ENCODE measurements at places on chromosomes 13 and 19.

- no peak for DNase-seq
Measured at GRCh38 chr19:33203529-33203928, 9.4 kb downstream of the LRP3 start.

DNA sequence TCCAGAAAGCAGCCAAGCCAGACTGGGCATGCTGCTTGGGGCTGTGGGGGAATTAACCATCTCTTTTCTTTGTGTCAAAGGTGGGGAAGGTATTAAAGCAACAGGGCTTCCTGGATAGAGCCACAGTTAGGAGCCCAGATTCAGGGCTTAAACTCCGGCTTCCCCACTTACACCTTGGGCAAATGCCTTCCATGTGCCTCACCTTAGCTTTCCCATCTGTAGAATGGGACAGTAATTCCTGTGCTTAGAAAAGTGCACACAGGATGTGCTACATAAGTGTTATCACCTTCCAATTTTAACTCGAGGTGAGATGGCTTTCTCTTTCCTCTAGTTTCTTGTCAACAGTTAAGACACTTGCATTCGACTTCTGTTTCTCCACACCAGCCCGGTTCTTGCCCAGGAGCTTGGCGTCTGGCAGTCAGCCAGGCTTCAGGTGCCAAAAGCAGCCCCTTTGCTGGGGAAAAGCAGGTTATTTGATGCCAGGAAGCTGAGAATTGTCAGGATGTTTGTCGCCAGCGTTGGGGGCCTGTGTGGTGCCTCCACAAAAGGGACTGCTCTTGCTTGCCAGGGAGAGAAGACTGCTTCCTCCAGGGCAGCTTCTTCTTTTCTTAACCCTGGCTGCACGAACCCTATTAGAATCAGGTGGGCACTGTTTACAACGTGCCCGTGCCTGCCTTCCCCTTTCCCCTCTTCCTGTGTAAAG, 79.2 kb downstream of the SIPA1L3 start:
- DNase-seq: no peak

DNA sequence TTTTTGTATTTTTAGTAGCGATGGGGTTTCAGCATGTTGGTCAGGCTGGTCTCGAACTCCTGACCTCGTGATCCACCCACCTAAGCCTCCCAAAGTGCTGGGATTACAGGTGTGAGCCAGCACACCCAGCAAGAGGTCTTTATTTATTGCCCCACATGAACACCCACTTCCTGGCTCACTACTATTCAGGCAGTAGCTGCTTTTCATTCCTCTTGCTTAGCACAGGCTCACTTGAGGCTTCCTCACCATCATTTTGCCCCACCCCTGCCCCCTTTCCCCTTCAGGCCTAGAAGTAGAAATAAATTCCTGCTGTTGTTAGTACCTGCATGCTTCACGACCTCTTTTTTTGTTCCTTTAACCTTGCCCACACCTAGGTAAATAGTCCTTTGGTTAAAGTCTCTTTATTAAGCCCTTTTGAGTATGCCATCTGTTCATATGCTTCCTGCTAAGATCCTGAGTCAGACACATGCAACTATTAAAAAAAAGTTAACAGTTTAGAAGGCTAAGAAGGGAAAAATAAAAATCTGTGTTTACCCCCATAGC, 33.5 kb upstream of the ITM2B start:
- no peak for DNase-seq

GRCh38 chr13:20588529-20589110, 21.7 kb downstream of the IFT88 start:
- no peak for DNase-seq

DNA sequence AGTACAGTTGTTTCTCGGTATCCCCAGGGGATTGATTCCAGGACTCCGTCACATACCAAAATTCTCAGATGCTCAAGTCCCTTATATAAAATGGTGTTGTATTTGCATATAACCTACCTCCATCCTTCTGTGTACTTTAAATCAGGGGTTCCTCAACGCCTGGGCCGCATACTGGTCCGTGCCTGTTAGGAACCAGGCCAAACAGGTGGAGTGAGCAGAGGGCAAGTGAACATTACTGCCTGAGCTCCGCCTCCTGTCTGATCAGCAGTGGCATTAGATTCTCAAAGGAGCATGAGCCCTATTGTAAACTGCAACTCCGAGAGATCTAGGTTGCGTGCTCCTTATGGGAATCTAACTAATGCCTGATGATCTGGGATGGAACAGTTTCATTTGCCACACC, 42.2 kb upstream of the KCTD4 start:
- no peak for DNase-seq

- DNase-seq: no peak
Measured at GRCh38 chr13:49657241-49657641, 28.9 kb downstream of the ARL11 start.

DNA sequence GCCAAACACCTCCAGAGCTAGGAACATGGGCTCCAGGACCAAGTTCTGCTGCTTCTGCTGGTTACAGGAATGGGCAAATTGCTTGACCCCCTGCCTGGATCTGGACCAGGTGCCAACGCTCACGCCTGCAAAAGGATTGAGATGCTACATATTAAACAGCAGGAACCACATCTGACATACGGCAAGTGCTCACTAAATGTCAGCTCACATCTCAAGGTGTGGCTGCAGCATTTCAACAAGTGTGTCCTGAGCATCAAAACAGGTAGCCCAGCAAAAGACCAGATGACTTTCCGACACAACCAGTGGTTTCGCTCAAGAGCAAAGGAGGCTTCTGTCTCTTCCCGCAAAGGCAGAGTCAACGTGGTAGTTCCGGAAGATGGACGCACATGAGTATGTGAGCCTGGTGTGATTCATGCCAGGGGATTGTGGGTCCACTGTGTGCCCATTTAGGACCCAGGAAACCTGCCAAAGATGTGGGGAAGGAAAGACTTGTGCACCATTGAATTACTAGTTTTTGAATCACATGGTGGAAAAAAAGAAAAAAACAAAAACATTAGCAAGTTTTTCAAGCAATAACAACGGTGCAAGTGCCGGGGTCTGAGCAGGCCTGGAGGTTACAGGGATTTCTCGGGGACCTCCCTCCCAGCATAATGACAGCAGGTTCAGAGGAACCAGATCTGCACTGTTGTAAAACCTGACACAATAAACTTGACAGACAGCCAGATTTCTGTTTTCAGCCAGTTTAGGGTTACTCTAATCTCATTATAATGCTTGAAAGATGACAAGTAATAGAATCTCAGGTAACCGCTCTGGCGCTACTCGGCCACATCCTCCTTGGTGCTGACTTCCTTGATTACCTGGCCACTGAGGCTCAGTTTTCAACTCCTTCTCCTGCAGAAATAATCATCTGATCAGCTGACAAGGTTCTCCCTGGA, 77.9 kb downstream of the SOX1 start:
- no peak for DNase-seq

GRCh38 chr13:106103779-106104178, 431.7 kb downstream of the EFNB2 start:
- DNase-seq: no peak

DNA sequence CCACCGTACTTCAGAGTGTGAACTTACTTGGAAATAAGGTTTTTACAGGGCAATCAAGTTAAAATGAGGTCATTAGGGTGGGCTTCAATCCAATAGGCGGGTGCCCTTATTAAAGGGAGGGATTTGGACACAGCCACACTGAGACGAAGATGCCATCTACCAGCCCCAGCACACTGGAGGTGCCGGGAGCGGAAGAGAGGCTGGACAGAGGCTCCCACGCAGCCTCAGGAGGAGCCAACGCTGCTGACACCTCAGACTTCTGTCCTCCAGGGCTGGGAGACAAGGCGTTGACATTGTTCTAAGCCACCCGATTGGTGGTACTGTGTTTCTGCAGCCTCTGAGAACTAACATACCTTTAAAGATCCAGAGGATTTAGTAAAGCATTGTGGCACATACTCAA, 12.6 kb upstream of the RAB20 start:
- no peak for DNase-seq

- no peak for DNase-seq
Measured at GRCh38 chr13:106906426-106906996, 338.6 kb upstream of the ARGLU1 start.

- no peak for DNase-seq
Measured at GRCh38 chr19:17497149-17497798, 14.2 kb upstream of the PGLS start.

- DNase-seq: no peak
Measured at GRCh38 chr13:88303605-88304004, 632.4 kb downstream of the SLITRK5 start.

DNA sequence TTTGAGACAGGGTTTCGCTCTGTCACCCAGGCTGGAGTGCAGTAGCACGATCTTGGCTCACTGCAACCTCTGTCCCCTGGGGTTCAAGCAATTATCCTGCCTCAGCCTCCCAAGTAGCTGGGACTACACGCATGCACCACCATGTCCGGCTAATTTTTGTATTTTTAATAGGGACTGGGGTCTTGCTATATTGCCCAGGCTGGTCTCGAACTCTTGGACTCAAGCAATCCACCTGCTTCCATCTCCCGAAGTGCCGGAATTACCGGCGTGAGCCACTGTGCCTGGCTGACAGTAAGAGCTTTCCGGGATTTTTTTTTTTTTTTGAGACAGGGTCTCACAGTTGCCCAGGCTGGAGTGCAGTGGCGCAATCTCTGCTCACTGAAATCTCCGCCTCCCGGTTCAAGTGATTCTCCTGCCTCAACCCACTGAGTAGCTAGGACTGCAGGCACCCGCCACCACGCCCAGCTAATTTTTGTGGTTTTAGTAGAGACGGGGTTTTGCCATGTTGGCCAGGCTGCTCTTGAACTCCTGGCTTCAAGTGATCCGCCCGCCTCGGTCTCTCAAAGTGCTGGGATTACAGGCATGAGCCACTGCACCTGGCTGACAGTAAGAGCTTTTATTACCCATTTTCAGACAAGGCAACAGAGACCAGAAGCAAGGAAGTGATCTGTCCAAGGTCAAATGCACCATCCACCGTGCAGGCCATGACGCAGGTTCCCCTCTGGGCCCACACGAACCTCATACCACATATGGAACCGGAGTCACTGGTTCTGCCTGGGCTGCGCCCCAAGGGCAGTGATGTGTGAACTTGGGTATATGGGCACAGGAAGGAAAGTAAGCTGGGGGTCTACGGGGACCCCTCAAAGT, 21.0 kb downstream of the RFX1 start:
- DNase-seq: no peak
